Stimulated activated CD8-positive, alpha-beta memory T cell treated with anti-CD3 and anti-CD28 coated beads, Interleukin-7, amount 100 ng/mL, for 1 hour (primary cell): ENCODE measurements at places on chromosomes 13 and 19.

DNA sequence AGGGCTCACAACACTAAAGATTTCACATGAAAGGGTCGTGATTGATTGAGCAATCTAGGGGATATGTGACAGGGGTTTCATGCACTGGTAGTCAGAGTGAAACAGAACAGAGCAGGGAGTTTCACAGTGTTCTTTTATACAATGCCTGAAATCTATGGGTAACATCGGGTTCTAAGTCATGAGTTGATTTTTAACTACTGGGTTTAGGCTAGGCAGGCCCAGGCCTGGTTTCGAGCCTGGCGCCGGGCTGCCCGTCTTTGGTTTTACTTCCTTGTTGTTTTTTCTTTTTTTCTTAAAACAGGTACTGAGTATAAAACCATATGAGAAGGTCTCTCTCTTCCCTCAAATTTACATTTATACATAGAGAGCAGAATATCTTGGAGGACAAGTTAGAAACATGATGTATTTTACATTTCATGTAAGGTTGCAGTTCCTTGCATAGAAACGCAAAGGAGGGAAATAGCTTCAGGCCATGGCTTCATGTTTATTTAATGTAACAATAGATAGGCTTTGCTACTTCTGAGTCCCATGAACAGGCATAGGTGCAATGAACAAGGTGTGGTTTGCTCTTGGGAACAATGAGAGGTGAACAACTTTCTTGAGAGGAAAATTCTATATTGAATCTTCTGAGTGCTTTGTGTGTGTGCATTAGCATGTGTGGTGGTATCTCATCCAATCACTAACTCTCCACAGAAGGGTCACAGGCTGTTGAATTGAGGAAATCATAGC is 128.9 kb upstream of the RXFP2 start:
- DNase-seq = no peak

DNA sequence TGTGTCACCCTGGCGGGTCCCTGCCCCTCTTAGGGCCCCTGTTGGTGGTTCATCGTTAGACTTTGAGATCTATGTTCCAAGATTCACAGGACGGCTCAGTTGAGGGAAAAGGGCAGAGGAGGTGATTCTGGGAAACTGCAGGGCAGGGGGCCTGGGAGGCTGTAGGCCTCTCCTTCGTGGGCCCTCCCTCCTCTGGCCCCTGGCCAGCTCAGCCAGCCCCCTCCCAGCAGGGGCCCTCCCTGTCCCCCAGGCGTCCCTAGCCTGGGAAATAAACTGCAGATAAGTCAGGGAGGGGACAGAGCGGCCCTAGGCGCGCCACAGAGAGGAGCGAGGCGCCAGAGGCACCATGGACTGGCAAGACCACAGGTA is 6.5 kb downstream of the HIF3A start:
- no peak for DNase-seq

DNA sequence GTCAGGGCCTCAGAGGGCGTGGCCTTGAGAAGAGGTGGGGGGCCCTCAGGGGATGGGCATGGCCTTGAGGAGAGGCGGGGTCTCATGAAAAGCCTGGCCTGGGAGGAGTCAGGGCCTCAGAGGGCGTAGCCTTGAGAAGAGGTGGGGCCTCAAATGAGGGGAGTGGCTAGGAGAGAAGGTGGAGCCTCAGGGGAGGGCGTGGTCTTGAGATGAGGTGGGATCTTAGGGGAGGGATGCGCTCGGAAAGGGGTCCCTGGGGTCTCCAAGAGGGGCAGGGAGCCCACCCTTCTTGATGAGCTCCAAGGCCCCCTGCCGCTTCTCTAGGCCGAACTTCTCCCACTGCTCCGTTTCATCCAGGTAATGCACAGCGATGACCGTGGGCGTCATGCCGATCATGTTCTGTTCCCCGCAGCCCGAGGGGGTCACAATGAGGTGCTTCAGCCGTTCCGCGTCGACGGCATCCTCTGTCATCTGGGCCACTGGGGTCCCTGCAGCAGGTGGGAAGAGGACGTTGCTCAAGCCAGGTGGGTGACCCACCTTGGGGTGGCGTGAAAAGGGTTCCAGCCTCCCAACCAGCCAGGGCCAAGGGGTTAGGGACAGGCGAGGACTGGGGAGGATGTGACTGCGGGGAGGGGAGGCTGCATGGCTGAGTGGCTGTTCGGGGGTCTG is 24.3 kb upstream of the TNFSF14 start:
- no peak for DNase-seq

GRCh38 chr13:36639610-36640009 is 34.2 kb upstream of the SERTM1 start:
- DNase-seq = no peak

DNA sequence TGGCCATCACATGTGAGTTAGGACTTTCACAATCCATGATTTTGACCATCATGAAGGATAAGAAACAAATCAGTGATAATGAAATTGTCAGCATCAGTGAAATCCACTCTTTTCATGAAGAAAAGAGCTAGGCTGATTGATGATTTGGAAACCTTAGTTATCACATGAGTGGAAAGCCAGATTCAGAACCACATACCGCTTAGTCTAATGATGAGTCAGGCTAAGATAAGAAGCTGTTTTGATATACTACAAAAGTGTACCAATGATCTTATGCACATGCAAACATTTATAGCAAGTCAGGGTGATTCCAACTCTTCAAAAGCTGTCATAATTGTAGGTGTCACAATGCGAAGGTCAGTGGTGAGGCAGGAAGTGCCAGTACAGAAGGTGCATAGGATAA is 519.3 kb downstream of the GPC6 start:
- no peak for DNase-seq

DNA sequence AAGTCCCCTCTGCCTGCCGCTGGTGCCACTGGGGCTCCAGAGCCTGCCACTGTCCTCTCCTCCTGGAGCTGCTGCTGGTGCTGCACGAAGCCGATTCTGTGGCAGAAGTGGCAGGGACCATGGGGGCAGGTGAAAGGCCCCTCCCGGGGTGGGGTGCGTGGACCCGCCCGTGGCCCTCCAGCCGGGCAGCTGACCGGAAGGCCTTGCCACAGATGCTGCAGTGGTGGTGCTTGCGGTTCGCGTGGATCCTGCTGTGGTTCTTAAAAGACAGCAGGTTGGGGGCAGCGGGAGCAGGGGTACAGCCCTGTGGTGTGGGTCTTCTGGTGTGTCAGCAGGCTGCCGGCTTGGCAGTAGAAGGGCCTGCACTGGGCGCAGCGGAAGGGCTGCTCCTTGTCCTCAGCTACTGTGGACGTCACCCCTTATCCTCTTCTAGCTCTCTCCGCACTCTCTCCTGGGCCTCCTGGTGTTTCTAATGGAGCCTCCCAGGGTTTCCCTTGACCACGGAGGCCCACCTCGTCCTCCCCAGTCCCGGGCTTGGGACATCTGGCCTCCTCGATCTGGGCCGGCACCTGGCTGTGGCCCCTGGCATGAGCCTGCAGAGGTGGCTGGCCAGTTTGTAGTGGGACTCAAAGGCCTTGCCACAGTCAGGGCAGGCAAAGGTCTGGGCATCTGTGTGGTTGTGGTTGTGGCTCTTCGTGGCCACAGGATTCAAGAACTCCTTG is 380.4 kb downstream of the OLFM4 start:
- no peak for DNase-seq

GRCh38 chr19:14472202-14472938 is 2.8 kb downstream of the PTGER1 start:
- DNase-seq = peak; percentile 83

DNA sequence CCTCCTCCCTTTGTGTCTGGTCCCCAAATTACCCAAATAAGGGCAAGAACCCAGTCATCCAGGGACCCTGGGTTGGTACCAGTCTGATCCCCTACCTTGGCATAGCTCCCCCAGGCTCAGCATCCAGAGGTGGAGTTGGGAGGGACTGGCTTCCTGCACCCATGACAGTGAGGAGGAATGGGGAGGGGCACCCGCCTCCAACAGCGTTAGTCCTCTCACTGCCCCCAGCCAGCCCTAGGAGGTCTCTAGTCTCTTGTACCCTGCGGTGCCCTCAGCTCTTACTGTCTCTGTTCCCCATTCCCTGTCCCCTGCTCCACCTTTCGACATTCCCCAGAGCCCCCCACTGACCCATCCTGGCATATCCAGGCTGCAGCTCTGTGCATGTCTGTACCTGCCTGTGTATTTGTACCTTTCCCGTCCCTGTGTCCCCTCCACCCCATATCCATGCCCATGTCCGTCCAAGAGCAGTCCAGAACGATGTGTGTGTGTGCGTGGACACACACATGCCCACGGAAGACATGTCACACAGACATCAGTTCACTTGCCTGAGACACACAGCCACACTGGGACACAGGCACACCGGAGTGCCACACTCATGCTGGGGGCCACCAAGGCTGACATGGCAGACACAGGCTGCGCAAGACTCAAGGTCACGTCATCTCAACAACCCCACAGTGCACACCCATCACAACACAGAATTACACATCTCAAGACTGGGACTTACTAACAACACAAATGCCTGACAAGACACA is 17.8 kb downstream of the ERFL start:
- no peak for DNase-seq

GRCh38 chr13:82674546-82674945 is 1207.7 kb downstream of the SLITRK1 start:
- DNase-seq = no peak

DNA sequence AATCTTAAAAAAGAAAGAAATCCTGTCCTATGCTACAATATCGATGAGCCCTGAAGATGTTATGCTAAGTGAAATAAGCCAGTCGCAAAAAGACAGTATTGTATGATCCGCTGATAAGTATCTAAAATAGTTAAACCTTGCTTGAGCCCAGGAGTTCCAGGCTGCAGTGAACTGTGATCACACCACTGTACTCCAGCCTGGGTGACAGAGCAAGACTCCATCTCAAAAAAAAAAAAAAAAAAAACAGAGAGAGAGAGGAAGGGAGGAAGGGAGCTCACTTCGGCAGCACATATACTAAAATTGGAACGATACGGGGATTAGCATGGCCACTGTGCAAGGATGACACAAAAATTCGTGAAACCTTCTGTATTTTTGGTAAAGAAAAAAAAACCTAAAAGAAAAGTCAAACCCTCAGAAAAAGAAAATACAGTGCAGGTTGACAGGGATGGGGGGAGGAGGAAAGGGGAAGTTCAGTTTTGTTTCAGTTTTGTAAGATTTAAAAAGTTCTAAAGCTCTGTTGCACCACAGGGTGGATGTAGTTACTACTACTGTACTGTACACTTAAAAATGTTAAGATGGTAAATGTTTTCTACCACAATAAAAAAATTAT is 8.4 kb downstream of the CLASRP start:
- no peak for DNase-seq

GRCh38 chr19:18340990-18341868 is 831 bp downstream of the PGPEP1 start:
- DNase-seq = peak; percentile 35

GRCh38 chr19:39824143-39825092 is 9.5 kb downstream of the DYRK1B start:
- peak; percentile 65 for DNase-seq

DNA sequence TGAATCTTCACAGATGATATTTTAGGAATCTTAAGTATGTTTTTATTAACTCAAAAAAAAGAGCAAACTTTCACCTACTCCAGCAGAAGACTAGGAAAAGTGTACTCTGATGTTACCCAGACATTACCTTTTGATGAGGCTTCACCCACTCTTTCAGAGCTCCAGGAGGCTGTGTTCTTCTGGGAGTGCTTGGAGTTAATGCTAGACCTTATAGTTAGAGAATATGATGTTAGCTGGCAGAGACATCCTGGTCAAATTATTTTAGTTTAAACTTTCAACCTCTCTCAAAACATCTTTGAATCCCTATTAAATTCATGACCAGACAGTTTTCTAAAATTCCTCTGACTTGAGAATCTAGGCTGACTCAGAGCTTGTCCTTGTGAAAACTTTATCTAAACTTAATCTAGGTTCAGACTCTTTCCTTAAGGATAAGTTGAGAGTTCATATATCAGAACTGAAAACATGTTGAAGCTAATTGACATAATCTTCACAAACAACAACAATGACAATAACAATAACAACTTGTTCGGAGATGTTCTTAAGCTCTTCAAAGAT is 82.8 kb downstream of the ITGBL1 start:
- no peak for DNase-seq

DNA sequence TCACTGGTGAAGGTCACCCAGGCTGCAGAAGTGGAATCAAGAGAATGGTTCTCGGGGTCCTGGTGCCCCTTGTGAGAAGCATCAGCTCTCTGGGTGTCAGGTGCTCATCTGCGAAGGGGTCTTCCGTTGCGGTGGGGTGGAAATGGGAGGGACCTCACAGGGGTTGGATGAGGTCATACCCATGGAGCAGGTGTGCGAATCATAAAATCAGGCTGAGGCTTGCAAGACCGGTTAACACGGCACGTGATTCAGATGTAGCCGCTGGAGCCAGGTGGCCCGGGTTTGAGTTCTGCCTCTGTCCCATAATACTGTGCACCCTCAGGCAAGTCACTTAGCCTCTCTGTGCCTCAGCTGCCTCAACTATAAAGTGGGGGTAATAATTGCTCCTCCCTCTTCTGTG is 3.9 kb upstream of the KLK15 start:
- no peak for DNase-seq

- no peak for DNase-seq
Observed at GRCh38 chr13:113997845-113998751, 24.2 kb upstream of the C13orf46 start.

GRCh38 chr13:69935043-69935442 is 172.6 kb upstream of the ATXN8OS start:
- no peak for DNase-seq

DNA sequence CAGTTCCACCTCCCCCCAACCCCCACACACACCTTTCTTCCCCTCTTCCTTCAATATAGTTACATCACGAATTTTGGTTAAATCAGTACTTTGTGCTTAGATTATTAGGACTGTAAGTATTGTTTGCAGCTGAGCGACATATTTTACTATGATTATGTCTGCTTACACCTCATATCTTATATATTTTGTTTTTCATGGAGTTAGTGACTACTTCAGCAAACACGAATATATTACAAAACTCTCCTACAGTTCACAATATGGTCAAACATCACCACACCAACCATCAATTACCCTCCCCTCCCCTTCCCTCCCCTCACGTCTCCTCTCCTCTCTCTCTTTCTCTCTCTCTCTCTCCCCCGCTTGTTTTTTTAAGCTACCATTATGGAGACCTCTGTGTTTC is 152.9 kb downstream of the TBC1D4 start:
- DNase-seq = no peak

- no peak for DNase-seq
Observed at GRCh38 chr19:51030631-51031030, 4.2 kb downstream of the KLK12 start.

DNA sequence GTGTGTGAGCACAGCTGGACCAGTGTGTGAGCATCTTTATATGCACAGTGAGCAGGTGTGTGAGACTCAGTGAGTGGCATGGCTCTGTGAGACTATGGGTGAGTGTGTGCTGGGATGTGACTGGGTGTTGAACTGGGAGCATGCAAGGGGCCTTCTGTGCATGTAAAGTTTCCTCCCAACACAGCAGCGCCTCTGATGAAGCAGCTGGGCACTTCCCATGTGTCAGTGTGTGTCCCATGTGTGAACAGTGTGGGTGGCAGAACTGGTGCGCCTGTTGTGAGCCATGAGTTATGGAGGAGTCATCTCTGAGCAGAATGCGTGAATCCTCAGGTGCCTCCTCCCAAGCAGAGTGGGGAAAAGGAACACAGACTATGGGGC is 24.1 kb downstream of the LGALS16 start:
- no peak for DNase-seq

DNA sequence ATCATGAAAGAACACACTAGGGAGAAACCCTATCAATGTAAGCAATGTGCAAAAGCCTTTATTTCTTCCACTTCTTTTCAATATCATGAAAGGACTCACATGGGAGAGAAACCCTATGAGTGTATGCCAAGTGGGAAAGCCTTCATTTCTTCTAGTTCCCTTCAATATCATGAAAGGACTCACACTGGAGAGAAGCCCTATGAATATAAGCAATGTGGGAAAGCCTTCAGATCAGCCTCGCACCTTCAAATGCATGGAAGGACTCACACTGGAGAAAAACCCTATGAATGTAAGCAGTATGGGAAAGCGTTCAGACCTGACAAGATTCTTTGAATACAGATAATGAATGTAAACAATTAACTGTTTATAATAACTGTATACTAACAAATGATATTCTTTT is 15.0 kb upstream of the ZNF439 start:
- no peak for DNase-seq
